ENCODE measurements at places on chromosomes 6 and 20.

GRCh38 chr20:57524511-57525176, at the start of gene CTCFL:
Gene CTCFL, minus strand, starts transcription at chr20:57525140. Its CDS starts 935 bp downstream, at chr20:57524205.
- DNase-seq, result no peak

- DNase-seq, result no peak
Measured at GRCh38 chr20:41335591-41335990, 5.0 kb upstream of the LPIN3 start.

- DNase-seq, result no peak
Measured at GRCh38 chr6:7811441-7811840, 85.5 kb downstream of the BMP6 start.

DNA sequence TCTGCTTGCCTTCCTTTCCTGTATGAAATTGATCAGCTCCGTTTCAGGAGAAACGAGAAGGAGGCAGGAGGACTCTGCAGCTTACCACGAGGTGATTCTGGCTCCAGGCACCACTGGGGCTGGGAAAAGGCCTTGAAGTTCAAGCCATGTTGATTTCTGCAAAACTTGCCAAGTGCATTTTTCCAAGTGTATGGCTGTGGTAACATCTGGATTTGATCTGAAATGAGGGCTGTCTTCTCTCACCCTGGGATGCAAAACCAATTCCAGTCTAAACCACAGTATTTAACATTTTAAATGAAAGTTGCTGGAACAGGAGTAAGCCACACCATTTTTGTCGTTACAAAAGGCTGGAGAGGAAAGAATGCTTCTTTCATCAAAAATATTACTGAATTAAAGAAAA, 36.1 kb upstream of the FAM210B start:
- no peak for DNase-seq
